NCI-H1417 treated with DMSO at 0.1 percent for 48 hours (cell line): ENCODE measurements at places on chromosomes 3 and 15.

GRCh38 chr3:149969940-149970715 lies 567 bp downstream of the PFN2 start:
- peak; percentile 38 for DNase-seq

DNA sequence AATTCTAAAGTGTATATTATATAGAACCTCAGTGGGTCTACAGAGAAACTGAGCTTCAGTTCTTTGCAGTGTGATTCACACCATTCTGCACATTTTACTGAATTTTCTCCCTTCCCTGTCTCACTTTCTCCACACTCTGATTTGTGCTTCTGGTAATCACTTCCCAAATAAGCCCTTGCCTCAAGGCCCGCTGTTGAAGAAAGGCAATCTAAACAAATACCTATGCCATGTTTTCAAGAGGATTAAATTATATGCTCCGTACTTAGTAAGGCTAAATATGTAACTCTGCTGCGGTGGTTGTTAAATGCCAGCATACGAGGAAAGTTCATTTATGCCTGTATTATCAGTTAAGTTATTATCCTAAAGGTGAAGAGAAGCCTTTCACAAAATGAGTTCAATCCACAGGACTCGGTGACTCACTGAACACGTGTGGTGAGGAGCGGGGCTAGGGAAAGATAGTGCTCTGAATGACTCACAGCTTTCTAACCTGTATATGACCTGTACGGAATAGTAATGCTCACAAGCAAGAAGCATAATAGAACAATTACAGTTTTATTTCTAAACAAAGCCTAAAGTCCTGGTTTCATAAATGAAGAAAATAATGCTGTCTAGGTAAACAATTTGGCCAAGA lies 25.1 kb downstream of the CNTN6 start:
- DNase-seq: no peak

DNA sequence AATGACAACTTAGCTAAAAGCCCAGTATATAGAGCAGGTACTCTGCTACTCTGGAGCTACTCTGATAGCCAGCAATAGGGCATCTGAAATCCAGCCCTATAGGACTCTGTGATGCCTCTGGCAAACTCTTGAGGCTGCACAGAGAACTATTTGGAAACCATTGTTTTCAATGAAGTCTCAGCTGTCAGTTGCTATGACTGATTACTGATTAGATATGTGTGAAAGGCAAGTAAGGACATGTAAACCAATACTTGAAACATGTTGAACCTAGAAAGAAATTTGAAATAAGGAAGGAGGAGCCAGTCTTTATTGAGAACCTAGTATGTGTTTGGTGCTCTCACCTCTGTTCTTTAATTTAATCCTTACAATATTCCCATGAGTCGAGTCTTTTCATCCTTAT lies 40.2 kb upstream of the CRTC3 start:
- no peak for DNase-seq

GRCh38 chr3:128701342-128702212 lies 24.4 kb upstream of the RAB7A start:
- DNase-seq: no peak

DNA sequence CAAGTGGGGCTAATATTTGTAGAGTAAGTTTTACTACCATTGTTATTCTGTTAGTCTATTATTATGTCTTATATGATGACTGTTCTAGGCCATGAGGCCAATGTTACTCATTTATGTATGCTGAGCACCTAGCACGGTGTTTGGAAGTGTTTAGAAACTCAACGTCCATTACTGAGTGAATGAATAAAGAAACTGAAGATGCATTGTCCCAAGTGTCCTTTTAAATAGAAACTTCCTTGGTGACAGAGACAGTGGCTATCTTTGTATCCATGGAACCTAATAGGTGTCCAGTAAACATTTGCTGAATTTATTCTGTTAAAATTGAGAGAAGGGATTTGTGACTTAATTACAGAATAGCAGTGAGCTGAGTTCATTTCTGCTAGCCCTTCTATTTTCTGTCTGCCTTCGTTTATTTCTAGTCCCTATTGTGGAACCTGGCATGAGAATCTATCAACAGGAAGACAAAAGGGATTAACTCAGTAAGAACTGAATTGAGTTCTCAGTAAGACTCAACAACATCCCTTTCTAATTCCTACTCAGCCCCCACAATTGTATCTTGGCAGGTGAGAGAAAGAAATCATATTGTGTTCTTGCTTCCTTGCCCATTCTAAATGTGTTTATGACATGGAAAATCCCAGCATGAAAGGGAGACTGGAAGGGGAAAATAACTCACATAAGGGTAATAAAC lies 246.6 kb upstream of the LRRC3B start:
- no peak for DNase-seq

DNA sequence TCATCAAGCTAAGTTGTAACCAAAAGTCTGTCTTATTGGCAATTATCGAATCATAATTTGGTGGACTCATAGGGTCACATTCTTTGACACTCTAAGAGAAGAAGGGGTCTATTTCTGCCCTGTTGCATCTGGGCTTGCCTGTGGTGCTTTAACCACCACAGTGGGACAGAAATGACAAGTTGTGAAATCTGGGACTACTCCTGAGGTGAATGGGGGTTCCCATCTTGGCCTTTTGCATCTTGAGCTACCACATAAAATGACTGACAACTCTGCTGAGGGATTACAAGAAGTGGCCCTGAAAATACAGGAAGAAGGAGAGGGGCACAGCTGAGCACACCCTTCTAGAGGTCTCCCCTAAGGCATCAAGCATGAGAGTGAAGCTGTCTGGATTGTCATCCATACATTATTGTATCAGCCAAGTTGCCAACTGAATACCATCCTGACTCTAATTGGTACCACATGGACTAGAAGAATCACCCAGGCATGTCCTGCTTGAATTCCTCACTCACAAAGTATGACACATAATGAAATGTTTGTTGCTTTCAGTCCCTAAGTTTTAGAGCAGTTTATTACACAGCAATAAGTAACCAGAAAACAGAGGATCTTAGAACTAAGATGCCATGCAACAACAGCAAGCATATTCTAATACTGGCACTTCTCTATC lies 306.5 kb downstream of the ROBO1 start:
- DNase-seq: no peak

- no peak for DNase-seq
These were observed 247.5 kb upstream of the LYSMD4 start for GRCh38 chr15:99980752-99981151.

- DNase-seq: no peak
These were observed 24.3 kb upstream of the ANP32A start for GRCh38 chr15:68844856-68845550.

DNA sequence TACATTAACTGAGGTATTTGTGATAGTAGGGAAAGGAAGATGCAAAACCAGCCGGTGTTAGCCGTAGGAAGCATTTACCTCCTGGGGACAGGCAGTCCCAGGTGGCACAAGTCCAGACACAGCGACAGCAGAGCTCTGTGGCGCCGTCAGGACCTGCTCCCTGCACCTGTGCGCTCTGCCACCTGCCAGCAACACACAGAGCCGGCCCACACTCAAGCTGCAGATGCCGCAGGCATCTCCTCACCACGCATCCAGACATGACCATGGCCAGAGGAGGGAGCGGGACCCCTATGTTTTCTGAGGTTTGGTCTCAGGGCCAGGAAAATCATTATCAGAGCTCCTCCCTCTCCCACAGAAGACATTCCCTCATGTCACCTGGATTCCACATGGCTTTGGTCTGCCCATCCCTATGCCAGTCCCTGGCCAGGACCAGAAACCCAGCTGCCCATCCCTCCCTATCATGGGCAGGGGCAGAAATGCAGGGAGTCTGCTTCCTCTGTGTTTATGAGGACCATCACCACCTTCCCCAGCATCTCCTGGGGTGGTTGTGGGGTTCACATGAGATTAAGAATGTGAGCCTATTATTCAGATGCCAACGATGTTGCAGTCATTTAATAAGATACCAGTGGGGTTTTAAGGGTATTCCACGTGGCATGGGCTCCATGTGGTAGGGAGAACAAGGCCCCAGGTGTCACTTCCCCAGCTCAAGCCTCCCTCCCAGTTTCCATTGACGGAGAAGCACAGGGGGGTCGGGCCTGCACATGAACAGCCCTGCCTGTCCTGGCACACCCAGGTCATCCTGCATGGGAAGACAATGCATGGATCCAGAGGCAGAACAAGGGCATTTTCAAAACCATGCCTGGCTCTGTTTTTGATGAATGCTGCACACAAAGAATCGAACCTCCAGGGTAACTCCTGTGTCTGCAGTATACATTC lies 251.1 kb downstream of the OCA2 start:
- peak; percentile 28 for DNase-seq

GRCh38 chr3:25259871-25260270 lies 168.2 kb upstream of the RARB start:
- DNase-seq: no peak

GRCh38 chr3:7215706-7216105 lies 354.8 kb downstream of the GRM7 start:
- DNase-seq: no peak

DNA sequence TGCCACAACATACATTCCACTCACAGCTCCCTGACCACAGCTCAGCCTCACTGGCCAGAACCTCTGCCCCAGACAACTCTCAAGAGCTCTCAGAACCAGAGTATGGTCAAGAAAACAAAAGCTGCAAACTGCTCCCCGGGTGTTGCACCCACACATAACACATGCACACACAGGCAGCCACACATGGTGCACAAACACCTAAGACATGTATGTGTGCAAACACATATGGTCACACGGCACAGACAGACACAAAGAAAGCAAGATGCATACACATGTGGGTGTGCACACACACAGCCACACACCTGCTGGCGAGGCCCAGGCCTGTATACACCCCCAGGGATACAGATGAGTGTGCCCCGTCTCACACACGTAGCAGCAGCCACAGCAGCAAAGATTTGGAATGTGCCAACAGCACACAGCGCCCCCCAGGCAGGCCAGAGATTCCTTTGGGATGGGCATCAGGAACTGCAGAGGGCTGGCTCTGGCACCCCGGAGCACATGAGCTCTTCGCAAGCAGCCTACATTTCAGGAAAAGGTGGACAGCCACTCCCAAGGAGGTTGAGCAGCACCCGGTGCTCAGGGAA lies 6.6 kb downstream of the KLF15 start:
- DNase-seq: no peak

- no peak for DNase-seq
These were observed 713.5 kb upstream of the LMCD1 start for GRCh38 chr3:7787871-7788828.

DNA sequence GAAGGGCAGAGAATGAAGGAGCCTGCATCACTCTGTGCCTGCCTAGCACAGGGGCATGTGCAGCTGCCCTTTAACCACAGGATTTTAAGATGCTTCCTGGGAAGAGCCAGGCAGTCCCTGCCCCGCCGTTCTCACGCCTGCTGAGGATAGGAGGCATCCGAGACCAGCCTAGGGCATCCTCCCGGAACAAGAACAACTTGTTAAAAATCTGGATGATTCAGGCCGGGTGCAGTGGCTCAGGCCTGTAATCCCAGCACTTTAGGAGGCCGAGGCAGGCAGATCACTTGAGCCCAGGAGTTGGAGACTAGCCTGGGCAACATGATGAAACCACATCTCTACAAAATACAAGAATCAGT lies 15.2 kb downstream of the NRROS start:
- DNase-seq: no peak

DNA sequence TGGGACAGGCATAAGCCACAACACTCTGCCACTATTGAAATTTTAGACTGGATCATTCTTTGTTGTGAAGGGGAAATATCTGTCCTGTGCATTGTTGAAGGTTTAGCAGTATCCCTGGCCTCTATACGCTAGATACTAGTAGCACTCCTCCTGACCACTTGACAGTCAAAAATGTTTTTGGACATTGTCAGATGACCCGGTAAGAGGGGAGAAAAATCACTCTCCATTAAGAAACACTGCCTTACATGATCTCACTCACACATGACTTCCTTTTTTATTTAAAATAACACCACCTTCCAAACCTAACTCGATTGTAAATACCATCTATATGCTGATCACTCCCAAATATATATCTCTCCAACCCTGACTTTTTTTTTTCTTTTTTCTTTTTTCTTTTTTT lies 15.3 kb upstream of the HLTF start:
- DNase-seq: no peak

DNA sequence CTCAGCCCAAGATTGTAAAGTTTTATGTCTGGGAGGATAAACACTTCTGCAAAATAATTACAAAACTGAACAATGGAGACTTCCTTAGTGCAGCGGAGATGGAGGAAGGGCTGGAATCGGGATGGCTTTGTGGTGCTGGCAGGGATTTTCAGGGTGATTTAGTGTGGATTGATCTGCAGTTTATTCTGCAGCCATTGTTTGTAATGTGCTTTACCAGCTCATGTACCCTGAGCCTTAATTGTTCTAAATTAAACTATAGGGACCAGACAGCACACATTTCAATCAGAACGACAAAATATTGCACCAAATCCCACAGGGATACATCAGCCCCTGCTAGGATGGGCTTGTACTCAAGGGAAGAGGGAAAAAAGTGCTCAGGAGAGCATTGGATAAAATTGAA lies 103.2 kb upstream of the ONECUT1 start:
- no peak for DNase-seq

DNA sequence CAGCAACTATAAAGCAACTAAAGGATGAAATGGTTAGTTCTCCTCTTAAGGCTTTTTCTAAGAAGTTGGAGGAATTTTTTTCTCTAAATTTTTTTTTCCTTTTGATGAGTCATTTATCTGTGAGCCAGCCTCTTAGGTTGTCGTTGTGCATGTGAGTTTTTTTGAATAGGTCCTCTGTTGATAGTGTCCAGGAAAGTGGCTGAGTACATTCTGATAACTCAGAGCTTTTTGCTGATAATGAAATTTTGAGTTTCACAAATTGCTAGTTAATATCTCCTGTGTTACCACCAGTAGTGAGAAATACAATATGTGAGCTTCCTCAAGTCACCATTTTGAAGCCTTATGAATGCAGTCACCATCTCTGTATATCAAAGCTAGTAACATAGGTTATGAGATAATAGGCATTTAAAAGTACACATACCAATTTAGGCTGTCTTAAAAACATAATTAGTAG lies 7.1 kb upstream of the LXN start:
- DNase-seq: no peak

DNA sequence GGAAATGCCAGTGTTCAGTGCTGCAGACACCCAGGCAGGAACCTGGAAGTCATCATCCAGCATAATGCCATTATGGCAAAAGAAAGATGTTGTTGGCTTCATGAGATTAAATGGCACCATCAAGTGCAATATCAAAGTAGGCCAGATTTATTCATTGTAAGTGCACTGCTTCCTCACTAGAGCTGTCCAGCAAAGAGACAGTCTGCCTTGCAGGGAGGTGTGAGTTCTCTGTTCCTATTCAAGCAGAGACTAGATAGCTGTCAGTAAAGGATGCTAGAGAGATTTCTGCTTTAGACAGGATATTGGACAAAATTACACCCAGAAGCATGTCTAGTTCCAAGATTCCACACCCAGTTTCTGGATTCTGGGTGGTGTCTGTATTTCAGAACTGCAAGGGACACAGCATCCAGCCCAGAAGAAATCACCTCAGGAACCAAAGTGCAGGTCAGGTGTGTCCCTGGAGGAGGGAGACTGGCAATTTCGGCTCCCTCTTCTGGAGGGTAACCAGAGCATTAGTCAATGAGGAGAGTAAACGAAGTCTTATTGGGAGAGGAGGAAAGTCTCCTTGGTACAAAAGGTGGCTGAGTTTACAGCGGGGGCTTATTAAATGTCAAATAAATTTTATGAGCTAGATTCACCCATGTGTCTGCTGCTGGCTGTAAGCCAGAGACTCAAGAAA lies 377.3 kb downstream of the EPHB1 start:
- DNase-seq: no peak

GRCh38 chr3:166531730-166532129 lies 694.5 kb upstream of the BCHE start:
- no peak for DNase-seq
